ENCODE measurements at places on chromosomes 13 and 19.

GRCh38 chr19:21084343-21084742 is 2.3 kb downstream of the ZNF714 start:
- DNase-seq = peak; percentile 34

- DNase-seq = no peak
These were observed 1.1 kb downstream of the MBD3 start for GRCh38 chr19:1591421-1592023.

GRCh38 chr13:41179593-41180250 is 14.6 kb downstream of the KBTBD7 start:
- DNase-seq = no peak

DNA sequence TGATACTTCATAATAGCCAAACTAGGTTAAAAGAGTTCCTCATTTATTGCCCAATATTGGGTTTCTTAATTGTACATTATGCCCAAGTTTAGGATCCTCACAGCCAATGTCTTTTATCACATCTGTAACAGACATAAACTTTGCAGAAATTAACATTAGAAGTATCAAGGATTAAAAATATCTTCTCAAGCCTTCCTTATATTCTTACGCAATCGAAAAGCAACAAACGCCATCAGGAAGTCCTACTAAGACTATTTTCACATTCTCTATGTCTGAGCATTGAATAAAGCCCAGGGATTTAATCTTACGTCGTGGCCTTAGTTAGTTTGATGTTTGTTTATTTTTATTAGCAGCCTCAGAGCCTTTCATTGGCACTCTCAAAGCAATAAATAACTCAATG is 1660.4 kb upstream of the MIR17HG start:
- DNase-seq = no peak

- DNase-seq = no peak
These were observed 530.6 kb downstream of the FGF9 start for GRCh38 chr13:22201375-22201925.

- DNase-seq = no peak
These were observed 14.7 kb downstream of the LSM14A start for GRCh38 chr19:34187011-34187410.

DNA sequence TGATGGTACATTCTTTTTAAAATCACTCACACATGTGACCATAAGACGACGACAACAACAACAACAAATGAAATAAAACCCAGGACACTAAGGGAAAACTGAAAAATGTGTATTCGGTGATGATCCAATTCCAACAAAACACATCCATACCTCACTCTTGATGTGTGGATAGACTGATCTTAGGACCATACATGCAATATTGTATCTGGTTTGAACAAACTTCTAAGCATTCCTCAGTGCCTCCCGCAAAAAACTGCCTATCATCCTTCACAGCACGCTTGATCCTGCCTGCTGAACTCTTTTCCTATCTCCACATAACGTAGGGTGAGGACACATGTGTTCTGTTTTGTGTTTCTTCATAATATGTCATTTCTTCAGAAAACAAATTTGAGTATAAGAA is 415.2 kb downstream of the KCTD12 start:
- no peak for DNase-seq

GRCh38 chr13:37127691-37128241 is 22.3 kb upstream of the CSNK1A1L start:
- DNase-seq = no peak

DNA sequence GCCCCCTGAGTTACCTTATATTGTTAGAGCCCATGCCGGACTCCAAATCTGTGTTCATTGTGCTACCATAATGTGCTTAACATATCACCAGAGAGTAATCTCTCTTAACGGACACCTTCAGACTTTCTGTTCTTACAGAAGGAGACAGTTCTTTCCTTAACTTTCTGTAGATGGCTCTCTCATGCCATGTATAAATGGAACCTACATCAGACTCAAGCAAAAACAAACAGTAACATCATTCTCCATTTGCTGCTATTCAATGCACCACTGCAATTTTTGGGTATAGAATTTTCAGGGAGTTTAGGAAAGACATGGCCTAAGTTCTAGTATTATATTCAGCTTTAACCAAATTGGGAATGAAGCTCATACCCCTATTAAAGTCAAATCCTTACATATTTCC is 12.6 kb upstream of the UGGT2 start:
- no peak for DNase-seq

DNA sequence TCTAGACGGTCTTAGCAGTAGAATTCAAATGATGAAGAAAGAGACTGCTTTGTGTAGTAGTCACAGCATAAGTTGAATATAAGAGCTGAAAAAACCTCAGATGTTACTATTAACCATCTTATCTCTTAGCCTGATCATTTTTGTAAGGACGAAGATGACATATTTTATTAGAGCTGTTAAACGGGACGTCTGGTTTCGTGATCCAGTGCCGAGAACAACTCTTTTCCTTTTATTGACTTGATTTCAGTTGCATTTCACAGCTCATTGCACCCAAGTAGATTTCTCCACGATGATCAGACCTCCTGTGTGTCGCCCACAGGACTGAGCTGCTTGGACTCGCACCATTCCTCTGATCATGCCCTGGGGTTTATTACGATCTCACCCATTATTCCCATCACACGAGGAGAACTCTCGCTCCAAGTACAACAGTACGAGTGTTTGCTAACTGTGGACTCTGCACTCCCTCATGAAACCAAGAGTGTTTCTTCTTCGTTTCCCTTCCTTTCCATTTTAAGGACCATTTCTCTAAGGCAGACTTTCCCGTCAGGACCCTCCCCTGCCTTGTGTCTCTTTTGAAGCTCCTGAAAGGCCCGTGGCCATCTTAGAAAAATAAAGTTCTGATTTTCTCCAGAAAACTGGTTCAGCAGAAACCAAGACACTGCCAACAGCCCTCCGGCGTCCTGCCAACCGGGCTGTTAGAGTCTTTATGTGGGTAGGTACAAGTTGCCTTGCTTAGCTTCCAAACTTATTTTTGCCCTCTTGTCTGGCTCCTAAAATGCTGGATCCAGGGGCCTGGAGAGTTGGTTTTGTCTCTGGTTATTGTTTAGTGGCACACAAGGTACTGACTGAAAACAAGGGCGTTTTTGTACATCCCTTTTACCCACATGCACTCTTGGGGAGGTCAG is 48.2 kb upstream of the RNF113B start:
- DNase-seq = no peak

- no peak for DNase-seq
These were observed 92.2 kb upstream of the SERP2 start for GRCh38 chr13:44281252-44282000.

GRCh38 chr19:39915848-39916215 is 18.6 kb downstream of the FCGBP start:
- no peak for DNase-seq

DNA sequence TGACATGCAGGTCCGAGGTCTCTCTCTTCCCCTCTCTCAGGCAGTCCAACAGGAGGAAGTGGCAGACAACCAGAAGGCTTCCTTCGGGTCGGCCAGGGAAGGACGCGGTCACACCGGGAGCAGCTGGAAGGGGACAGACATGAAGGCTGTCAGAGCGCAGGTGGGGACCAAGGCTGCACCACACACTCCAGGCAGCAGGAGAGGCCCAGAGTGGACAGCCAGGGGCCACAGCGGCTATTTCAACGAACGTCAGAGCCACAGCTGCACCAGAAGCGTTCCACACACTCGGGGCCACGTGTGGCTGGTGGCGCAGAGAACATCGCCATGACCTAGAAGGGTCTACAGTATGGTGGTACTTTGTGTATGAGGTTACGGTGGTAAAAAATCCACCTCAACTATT is 16.0 kb upstream of the SLC39A3 start:
- no peak for DNase-seq

- peak; percentile 84 for DNase-seq
These were observed 44.3 kb downstream of the BBC3 start for GRCh38 chr19:47186446-47187334.

- DNase-seq = no peak
These were observed 228.5 kb downstream of the NDFIP2 start for GRCh38 chr13:79709471-79709870.

- no peak for DNase-seq
These were observed 26.2 kb downstream of the TMTC4 start for GRCh38 chr13:100648354-100648753.

- no peak for DNase-seq
These were observed 33.7 kb upstream of the TDRD3 start for GRCh38 chr13:60363288-60363687.

DNA sequence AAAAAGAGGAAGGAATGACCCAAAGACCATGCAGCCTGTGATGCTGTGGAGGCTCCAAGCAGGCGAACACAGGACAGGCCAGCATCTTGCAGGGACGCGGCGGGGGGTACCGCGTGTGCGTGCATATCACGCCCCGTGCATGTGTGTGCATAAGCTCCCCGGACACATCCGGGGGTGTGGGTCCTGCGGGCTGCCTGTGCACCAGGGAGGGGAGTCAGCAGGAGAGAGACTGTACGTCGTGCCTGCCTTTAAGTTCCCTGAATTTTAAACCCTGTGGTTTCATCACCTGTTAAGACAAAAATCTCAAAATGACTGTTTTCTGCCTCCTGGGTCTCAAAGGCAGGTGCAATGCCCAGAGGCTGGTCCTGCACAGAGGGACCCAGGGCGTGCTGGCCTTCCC is 16.6 kb downstream of the ADAT3 start:
- no peak for DNase-seq

DNA sequence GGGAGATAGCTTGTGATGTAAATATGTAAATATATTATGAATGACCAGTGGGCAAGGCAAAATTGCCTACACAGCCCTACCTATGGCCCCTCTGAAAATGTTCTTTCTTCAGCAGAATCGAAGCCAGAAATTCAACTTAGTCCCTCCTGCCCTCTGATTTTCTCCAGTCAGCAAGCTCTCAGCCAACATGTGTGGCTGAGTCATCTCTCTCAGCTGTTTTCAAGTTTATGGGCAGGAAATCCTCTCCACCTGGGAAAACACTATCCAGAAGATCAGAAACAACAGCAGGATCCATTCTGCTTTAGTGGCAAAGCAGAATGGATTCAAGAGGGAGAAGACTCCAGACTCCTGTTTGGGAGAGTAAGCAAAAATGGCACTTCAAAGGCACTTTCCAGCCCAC is 8.9 kb upstream of the ZNF527 start:
- DNase-seq = no peak

- no peak for DNase-seq
These were observed 43.4 kb upstream of the N4BP2L1 start for GRCh38 chr13:32471187-32471922.

- DNase-seq = no peak
These were observed at the start of gene BCAM for GRCh38 chr19:44808463-44809371. BCAM (plus strand) TSS chr19:44809103; CDS start chr19:44809125, 22 bp downstream.

DNA sequence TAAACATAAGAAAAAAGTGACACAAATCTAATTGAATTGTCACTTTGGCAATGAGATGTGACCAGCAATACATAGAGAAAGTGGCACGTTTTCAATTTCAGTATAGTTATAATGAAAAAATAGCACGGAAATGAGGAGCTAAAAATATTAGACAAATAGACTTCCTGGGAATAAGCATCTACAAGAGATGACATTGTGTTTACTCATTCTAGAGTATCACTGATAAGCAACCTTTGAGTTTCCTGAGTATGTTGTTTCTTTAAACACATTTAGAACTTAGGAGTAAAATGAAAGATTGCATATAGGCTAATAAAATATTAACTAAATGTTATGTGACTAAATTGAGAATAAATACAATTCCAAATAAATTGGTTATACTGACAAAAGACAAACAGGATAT is 207.1 kb upstream of the SLITRK6 start:
- DNase-seq = no peak

GRCh38 chr13:79679334-79679733 is 198.4 kb downstream of the NDFIP2 start:
- peak; percentile 73 for DNase-seq

DNA sequence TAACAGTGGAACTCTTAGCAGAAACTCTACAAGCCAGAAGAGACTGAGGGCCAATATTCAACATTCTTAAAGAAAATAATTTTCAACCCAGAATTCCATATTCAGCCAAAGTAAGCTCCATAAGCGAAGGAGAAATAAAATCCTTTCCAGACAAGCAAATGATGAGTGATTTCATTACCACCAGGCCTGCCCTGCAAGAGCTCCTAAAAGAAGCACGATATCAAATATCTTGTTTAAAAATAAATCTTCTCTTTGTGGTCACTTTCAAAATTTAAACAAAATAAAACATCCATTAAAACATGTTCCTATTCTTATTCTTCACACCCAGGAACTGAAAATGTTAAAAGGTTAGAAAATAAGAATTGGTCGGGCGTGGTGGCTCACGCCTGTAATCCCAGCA is 13.7 kb downstream of the MICU2 start:
- no peak for DNase-seq

GRCh38 chr13:110012102-110012739 is 225.8 kb upstream of the IRS2 start:
- no peak for DNase-seq

DNA sequence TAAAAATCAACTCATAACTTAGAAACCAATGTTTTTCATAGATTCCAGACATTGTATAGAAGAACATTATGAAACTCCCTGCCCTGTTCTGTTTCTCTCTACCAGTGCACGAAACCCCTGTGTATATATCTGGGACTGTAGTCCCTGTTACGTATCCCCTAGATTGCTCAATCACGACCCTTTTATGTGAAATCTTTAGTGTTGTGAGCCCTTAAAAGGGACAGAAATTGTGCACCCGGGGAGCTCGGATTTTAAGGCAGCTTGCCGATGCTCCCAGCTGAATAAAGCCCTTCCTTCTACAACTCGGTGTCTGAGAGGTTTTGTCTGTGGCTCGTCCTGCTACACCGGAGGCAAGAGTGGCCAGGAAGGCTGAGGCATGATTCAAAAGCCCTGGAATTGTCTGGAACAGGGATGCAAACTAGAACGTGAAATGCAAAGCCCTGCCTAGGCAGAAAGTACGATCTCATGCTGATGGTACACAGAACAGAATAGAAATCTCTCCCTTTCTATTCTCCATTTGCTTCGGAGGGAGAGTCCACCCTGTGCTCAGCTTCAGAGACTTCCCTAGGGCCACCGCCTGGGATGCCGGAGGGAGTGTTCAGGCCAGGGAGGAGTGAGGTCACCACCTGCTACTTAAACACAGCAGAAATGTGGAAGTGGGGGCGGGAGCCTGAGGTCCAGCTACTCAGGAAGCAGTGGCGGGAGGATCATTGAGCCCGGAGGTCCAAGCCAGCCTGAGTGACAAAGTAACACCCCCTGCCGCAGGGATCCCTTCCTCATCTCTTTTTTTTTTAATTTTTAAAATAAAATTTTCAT is 758 bp upstream of the ZNF888 start:
- no peak for DNase-seq

DNA sequence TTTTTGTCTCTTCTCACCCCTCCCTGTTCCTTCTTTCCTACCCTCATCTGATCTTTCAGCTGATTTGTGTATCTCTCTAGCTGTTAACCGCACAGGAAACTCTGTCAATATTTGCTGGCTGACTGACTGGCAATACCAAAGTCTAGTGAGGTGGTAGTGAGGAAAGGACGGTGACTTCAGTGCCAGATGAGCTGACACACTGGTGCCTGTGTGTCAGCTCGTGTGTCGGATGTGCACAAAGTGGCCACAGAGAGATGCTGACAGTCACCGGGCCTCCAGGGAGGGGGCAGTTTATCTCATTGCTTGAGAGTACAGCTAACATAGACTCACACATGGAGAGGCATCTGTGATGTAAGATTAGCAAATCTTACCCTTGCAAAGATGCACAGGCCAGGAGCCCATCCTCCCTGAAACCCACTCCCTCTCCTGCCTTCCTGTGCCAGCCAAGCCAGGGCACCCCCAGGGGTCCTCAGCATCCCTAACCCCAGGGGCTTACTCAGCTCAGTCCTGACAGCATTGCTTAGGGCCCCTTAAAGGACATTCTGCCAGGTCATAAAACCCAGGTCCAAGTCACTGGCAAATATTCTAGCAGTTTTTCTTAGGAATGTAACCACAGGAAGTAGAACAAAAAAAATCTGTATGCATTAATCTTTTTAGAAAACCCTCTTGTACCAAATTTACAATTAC is 80.2 kb downstream of the SHISA2 start:
- no peak for DNase-seq

GRCh38 chr19:11570039-11570462 is 7.4 kb downstream of the ACP5 start:
- no peak for DNase-seq
